BJ (cell line): ENCODE measurements at places on chromosomes 5 and 9.

DNA sequence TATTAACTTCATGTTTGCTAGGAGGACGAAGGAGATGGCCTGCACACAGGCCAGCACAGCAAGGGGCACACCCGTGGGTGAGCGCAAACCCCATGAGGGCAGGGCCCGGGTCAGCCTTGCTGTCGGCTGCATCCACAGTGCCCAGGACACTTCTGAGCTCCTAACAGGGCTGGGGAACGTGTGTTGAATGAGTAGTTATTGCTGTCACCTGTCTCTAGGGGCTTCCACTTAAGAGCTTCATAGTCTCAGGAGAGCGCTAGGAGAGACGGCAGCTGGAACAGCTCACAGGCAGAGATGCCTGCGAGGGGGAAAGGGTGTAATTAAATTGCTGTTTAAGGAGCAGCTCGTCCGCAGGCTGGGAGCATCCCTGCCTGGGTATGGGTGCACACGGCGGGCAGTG is 91.4 kb upstream of the NEURL1B start:
- DNase-seq, result no peak

DNA sequence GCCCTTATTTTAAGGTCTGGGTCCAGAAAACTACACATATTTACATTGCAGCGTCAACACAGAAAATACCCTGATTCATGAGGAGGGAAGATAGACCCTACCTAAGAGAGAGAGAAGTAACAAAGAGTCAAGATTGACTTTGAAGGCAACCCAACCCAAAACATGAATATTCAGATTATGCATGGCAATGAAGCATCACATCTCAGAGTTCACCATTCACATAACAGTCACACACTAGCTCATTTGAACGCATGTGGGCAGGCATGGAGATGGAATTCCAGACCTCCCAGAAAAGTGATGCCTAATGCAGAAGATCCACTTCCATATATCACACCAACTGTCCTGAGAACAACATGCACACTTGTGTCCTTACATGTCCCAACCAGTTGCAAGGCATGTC is 190.1 kb upstream of the ITGA1 start:
- DNase-seq, result no peak

DNA sequence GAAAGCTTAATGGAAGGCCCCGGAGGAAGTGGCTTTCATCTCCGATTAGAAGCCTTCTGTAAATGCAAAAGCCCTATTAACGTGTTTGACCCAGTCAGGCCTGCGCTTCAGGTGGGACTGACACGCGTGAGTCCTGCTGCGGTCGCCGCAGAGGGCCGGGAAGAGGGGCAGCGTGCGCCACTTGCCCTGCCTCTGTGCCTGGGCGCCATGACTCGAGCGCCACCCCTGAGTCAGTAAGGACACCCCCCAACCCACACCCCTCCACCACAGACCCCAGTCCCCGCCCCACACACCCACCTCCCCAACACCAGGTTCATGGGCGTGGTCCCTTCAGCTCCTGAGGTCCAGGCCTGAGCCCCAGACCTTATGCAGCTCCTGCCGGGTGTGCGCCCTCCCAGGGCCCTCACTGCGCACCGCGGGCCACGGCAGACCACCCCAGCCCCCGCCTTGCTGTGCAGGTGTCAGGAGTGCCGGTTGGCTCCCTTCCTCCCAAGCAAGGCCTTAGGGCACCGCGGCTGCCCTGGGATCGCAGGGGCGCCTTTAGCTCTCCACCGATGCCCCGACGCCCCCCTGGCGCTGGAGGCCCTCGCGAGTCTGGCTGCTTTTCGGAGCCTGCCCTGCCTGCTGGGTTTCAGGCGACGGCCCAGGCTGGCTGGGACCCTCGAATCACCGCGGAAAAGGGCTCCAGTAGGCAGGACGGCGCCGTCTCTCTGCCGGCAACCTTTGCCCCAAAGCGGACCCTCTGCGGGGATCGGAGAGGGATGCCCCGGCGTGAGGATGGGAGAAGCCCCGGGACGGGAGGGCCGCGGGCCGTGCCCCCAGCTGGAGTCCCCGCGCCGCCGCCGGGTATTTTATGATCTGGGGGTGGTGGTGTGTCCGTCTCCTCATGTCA is 625 bp upstream of the OLFM1 start:
- DNase-seq, result no peak

DNA sequence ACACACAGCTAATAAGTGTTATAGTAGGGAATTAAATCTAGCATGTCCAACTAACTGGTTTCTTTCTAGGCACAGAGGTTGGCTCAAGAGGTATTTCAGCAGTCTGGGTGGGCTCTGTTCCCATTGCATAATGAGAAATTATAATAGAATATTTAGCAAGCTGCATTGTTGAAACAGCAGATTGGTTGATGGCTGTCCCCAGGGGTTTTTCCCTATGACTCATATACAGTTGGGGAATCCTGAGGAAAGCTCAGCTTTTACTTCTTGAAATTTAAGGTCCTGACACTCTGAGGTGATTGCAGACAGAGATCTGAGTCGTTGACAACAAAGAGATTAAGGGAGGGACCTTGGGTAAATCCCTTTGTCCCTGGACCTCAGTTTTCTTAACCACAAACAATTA is 38.3 kb upstream of the TNFSF8 start:
- no peak for DNase-seq

DNA sequence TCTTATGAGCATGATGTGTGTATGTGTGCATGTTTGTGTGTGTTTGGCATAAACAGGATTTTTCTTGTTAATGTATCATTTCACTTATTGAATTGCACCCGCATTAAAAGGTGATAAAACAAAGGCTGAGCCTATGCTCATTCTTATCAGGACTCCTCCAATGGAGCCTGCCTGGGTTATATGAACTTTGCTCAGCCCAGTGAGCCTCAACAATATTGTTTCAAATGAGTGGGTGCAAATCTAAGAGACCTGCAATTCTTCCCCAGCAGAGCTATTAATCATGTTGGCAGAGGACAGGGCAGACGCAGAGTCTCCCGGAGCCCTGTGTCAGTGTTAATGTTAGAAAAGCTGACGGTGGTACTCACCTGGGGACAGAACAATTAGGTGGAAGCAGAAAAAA is 71.6 kb downstream of the SH3RF2 start:
- DNase-seq, result no peak

GRCh38 chr9:127277770-127278169 is 13.2 kb downstream of the GARNL3 start:
- DNase-seq, result no peak

DNA sequence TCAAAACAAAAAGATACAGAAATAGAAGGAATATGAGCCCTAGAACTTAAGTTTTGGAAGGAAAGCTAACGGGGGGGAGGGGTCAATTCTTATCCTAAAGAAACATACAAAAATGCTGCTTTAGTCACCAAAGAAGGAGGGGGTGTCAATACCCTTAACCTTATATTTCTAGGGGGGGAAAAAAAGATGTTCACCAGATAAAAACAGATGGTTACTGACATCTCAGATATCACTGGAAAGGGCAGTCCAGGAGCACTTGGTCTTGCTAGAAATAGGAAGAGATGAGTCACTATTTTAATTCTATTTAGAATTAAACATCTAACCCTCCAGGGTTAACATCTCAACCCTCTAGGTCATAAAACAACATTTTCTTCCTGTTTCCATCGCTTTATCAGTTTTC is 1.7 kb downstream of the DIAPH1 start:
- DNase-seq, result no peak

GRCh38 chr5:172048539-172049101 is 42.2 kb upstream of the FBXW11 start:
- DNase-seq, result no peak

DNA sequence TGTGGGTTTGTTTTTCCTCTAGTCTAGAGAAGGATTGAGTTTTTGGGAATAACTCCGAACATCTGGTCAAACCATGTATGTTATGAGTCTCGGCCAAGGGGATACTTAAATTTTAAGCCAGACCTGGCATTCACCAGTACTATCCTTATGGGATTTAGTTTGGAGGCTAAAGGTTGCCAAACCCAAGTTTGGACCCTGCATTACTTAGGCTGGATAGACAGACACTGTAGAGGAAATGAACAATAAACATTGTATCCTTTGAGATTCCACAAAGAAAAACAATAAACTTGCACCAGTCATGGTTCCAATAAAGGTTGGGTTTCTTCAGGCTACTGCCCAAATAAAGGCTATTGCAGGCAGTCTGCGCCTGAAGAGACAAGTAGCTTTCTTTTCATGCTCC is 296.7 kb upstream of the MEF2C start:
- DNase-seq, result no peak

DNA sequence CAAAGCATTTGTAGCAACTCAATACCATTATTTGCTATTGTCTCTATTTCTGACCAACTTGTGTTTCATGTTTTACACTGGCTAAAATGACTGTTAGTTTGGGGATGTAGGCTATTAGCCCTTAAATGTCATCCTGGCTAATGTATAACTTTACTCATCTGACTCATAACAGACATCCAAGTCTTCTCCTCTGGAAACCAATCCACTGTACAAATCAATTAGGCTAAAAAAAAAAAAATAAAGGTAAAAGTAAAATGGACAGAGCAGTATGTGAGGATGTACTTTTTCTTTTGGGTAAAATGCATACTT is 20.6 kb downstream of the MEGF9 start:
- DNase-seq, result no peak

DNA sequence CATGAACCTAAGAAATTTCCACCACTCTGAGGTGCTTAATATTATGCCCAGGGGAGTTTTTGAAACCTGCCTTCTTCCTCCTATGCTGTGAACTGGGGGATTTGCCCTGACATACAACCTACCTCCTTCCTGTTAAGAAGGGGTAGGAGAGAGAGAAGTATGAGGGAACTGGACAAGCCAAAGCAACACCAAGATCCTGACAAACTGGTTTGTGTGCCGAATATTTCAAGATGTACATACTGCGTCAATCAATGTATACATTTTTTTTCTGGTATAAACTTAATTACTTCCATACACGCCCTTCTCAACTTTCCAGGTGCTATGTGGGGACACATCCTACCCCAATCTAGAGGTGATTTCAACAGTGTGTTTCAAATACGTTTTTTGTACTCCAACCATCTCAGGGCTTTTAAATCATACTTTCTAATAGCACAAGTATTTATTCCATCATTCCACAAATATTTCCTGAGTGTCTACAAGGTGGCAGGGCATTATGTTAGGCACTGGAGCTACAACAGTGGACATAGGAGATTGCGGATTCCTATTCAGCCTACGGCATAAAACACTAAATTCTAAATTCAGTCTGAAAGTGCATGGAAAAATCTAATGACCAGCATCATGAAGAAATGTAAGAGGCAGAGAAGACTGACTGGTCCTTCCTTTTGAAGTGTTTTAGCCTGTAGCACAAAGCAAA is 70.1 kb upstream of the IFNK start:
- no peak for DNase-seq

DNA sequence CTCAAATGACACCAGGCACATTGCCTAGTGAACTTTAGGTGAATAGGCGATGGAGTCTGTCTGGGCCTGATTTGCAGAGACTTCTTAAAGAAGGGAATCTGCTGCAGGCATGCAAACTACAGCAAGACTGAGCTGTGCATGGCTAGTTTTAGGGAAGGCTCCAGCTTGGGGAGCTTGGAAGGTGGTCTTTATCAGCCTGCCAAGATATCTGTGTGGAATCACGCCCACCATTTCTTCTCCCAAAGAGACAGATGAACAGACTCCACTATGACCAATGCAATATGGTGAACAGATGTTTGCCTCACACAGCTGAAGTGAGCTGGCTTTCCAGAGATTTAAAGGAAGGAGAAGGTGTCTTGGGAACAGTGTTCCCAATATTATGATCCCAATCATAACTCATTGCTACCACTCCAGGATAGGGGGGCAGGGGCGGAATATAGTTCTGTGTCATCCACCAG is 129.0 kb upstream of the HMHB1 start:
- no peak for DNase-seq

- no peak for DNase-seq
Measured at GRCh38 chr9:85516976-85517637, 224.6 kb downstream of the AGTPBP1 start.

GRCh38 chr5:42840269-42840668 is 28.6 kb upstream of the SELENOP start:
- DNase-seq, result peak; percentile 80

DNA sequence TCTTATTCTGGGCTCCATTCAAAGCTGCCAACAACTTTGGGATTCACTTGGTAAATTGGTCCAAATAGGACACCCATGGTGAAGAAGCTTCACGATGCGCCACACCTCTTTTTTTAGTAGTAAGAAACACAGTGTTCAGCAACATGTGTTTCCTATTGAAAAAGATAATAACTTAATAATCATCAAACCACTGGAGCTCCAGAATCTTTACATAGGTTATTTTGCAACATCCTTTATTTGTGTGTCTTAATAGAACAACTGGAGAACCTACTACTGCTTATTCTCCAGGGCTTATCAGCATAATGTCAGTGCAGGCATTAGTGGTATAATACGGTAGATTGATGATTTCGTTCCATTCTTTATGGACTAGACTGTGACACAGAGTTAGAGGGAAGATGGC is 63.3 kb upstream of the DAPK1 start:
- DNase-seq, result no peak

DNA sequence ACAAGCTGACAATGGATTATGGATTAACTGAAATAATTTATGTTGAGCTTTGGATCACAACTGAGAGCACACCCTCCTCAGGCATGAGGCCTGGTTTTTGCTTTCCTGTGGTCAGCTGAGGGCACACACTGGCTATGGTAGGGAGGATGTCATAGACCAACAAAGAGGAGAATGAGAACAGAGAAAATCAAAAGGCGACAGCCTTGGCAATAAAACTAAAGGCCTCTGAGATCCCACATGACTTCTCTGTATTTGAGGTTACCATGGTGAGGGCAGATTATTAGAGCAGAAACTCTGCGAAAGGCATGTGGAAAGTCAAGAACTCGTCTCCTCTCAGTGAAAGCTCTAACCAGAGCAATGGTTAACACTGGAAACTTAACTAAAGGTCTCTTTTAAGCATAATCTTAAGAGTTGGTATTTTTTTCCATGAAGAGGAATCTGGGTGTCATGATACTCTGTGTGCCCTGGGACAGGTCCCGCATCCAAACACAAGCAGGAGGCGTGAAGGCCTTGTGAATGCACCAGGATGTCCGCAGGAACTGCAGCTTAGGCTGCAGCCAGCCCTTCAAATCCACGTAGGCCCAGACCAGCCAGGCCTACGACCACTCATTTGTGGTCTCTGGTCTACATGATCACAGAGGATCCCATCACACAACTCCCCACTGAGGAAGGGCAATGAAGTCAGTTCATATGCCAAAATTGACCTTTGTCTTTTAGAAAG is 12.4 kb upstream of the MEIKIN start:
- no peak for DNase-seq

- DNase-seq, result no peak
Measured at GRCh38 chr5:132480042-132480441, 10.5 kb downstream of the IRF1 start.

DNA sequence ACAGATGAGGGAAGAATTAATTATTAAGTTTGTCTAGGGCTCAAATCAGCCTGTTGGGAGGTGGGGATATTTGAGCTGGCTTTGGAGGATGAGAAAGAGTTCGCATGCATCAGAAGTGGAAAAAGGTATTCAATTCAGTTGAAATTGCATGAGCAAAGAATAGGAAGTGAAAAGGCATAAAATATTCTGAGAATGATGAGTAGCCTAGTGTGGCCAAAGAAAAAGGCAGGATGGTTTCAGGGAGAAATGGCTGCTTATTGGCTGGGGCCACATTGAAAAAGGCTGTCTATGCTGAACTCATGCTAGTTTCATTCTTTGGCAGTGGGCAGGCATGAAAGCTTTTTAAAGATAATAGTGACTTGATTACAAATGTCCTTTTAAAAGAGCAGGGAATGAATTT is 235.4 kb upstream of the RIOK2 start:
- DNase-seq, result no peak

- DNase-seq, result no peak
Measured at GRCh38 chr9:136327304-136327974, at the start of gene GPSM1. Gene GPSM1, plus strand, starts transcription at chr9:136327539. Its CDS starts 157 bp downstream, at chr9:136327696.
